Transverse colon (tissue), 4 donors: ENCODE measurements at places on chromosomes 7 and 10. TPM values are rescaled to one million over a fixed set of nuclear protein-coding genes. Genes with fewer than 3 reads are reported as not detected.

The EPHB6 gene
- total RNA-seq: 6.0 TPM

DNA sequence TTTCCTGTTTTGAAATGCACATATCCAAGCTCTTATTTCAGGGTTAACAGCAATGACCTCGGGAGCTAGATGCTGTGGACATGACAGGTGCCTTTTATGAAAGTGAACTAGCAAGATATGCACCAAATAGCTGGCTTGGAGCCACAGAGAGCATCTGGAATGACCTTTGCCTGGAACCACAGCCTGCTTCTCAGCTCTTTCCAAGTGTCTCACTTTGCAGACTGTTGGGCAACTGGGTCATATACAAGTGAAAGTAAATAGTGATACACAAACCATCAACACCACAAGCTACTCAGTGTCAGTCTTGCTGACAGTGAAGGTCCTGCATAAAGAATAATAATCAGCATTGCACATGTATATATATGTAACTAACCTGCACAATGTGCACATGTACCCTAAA, 183.5 kb downstream of the RNF133 start:
- no peak overlapping the region for H3K27ac ChIP-seq
- no peaks in the 10 kb centered on the region for H3K27me3 ChIP-seq
- H3K36me3 ChIP-seq: no peaks in the 10 kb centered on the region
- DNase-seq: no peak

DNA sequence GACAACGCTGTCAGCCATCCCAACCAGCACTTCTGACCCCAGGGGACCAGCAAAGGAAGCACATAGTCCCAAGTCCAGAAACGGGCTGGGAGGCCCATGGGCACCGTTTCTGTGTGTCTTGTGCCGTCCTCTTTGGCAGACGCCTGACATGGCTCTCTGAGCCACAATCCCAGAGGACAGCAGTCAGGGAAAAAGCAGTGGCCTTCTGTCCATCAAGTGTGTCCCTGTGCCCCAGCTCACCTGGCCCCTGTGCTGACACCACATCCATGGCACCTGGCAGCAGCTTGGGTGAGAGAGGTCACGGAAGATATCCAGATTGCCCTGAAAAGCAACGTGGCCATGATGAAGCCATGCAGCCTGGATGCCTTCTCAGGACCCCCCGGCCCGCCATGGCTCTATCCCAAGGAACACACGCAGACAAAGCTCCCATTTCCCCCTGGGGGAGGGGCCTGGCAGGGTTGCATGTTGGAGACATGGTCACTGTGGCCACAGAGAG, 38.1 kb upstream of the ANTXRL start:
- no peaks in the 10 kb centered on the region for H3K36me3 ChIP-seq
- H3K4me1 ChIP-seq: no peaks in the 10 kb centered on the region
- DNase-seq: no peak

DNA sequence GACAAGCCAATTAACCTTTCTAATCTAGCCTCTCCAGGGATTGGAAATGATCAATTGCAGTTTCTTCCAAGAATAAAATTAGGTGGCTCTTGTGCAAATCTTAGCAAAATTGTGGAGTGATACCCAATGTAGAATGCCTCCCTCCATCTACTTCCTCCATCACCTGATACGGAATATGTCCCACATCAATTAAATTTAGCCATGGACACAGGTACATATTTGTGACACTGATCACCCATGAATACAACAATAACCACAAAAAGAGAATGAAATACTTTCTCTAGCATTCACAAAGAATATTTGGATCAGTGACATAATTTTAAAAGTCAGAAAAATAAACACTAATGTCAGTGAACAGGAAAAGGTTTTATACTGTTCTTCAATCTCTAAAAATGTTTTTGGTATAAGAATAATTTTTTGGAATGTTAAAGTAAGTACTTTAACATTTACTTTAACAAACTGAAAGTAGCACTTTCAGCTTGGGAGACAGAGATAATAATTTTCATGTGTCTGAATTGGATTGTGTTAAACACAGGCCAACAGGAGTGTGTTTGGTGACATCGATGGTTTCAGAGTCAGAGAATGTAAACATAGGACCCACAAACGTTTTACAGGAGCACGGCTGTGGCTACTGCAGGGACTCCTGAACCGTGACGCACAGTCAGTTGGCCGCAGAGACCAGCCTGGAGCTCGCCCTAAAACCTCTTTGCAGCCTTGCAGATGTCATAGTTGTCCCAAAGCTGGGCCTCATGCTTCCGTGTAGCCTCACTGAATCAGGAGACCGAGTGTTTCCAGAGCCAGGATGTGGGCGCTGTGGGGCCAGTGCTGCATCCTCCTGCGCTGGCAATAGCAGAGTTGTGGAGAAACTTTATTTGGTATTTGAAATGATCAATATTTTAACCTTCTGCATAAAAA, 7.2 kb downstream of the RBM20 start:
- peaks cover 65% of the 10 kb centered on the region for H3K27me3 ChIP-seq
- no peak for DNase-seq
- no peaks in the 10 kb centered on the region for H3K4me1 ChIP-seq
- H3K27ac ChIP-seq: peak overlapping the region; percentile 46
- H3K4me3 ChIP-seq: no peak overlapping the region

The FAM25G gene
- total RNA-seq: not detected

DNA sequence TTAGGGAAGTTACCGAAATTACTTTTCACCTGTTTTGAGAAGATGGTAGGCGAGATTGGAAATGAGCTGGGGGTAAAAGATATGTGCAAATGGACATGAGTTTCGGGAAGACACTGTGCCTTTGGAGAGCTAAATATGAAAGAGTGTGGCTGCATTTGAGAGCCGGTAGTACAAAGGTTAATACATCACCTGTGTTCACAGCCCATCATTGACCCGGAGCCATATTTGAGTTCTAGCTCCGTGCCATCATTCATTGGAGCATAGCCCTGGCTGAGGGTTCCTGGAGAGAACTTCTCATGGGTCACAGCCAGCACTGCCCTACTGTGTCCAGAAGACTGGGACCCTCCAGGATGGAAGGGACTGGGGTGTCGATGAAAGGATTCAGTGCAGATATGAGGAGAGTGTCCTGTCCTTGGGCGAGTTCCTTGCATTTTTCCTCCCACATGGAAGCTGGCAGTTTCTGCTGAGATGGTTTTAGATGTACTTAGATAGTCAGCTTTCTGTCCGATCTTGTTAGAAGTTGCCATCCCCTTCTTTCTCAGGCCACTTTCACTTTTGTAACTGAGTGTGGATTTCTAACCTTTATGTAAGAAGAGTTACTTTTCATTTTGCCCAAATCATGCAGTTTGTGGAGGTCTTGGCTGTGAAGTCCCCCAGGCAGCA, 138.8 kb downstream of the JCAD start:
- H3K4me3 ChIP-seq: no peak overlapping the region
- no peak overlapping the region for H3K27ac ChIP-seq
- H3K36me3 ChIP-seq: no peaks in the 10 kb centered on the region

GRCh38 chr7:106142136-106142535, 30.0 kb upstream of the SYPL1 start:
- peaks cover 5% of the 10 kb centered on the region for H3K4me1 ChIP-seq
- H3K36me3 ChIP-seq: no peaks in the 10 kb centered on the region
- no peak overlapping the region for H3K4me3 ChIP-seq
- no peak overlapping the region for H3K27ac ChIP-seq
